ENCODE measurements at places on chromosomes 11 and 22. TPM values are rescaled to one million over a fixed set of nuclear protein-coding genes. Genes with fewer than 3 reads are reported as not detected.
A peak's percentile ranks its signal among the peaks of the same experiment; 100 is the strongest.

DNA sequence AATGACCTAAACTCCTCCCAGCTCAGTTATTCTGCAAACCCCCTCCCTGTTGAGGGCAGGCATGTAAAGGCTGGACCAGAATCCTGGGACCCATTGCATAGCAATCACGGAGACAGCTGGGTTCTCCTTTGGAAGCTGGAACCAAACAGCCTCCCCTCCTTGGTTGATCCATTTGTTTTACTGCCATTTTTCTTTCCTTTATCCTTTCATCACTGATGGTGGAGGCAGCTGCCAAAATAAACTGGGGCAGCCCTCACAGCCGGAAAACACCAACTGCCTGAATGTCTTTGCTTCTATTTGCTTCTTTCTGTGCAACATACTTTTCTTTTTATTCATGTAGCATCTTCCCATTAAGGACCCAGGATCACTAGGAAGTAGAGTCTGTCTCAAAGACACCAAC, 150.0 kb upstream of the SYT13 start:
- no peak overlapping the region for H3K4me3 ChIP-seq
- peaks cover 3% of the 10 kb centered on the region for H3K27me3 ChIP-seq
- peaks cover 10% of the 10 kb centered on the region for H3K4me1 ChIP-seq
- peaks cover 7% of the 10 kb centered on the region for H3K36me3 ChIP-seq
- DNase-seq = no peak

DNA sequence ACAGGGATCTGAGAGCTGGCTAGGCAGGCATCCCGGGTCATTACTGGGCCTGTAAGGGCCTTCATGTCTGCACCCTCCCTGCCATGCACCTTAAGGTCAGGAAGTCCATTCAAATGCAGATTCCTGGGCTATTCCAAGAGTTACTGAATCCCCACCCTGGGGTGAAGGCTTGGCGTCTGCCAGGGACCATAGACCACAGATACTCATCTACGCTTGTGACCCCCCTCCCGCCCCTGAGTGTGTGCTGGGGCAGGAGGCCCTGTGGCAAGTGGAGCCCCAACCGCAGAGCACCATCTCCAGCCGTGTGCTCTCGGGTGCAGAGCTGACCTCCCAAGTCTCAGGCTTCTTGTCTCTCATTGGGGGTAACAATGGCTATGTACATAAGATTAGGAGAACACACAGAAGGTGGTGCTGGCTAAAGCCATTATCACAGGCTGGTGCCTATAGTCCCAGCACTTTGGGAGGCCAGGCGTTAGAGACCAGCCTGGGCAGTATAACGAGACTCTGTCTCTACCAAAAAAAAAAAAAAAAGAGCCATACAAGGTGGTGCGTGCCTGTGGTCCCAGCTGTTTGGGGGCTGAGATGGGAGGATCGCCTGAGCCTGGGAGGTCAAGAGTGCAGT, 19.1 kb upstream of the KCNQ1OT1 start:
- peaks cover 96% of the 10 kb centered on the region for H3K27me3 ChIP-seq
- no peak overlapping the region for H3K4me3 ChIP-seq
- DNase-seq = no peak

- H3K4me3 ChIP-seq = no peak overlapping the region
- peaks cover 13% of the 10 kb centered on the region for H3K36me3 ChIP-seq
- no peak overlapping the region for H3K27ac ChIP-seq
- H3K27me3 ChIP-seq = peaks cover 13% of the 10 kb centered on the region
- H3K4me1 ChIP-seq = peaks cover 55% of the 10 kb centered on the region
Observed at GRCh38 chr11:64728757-64729365, 5.9 kb upstream of the NRXN2 start.

DNA sequence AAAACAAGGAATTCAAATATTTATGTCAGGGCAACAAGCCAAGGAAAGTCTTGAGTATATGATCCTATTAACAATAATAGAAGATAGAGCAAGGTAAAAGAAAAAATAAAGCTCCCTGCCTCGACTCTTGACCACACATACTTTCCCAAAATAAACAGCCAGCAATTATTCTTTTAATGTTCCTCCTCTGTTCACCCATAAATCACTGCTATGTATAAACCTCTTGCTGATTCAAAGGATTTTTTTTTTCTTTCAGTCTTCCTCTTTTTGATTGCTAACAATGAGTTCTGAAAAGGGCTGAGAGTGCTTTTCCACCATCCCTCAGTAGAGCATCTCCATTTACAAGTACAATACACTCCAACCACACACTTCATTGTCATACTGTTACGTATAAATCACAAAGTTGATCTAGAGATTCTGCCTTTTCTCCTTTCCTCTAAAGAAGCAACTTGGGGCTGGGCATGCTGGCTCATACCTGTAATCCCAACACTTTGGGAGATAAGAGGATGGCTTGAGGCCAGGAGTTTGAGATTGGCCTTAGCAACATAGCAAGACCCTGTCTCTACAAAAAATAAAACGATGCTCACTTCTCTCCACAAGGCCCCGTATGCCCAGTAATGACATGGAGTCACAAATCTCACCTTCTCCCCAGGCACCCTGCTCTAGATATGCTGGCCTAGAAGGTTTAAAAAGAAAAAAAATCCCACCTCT, 24.0 kb downstream of the RAB30 start:
- no peak overlapping the region for H3K4me3 ChIP-seq
- H3K27me3 ChIP-seq = no peaks in the 10 kb centered on the region
- DNase-seq = no peak
- H3K27ac ChIP-seq = no peak overlapping the region
- H3K4me1 ChIP-seq = peaks cover 21% of the 10 kb centered on the region

DNA sequence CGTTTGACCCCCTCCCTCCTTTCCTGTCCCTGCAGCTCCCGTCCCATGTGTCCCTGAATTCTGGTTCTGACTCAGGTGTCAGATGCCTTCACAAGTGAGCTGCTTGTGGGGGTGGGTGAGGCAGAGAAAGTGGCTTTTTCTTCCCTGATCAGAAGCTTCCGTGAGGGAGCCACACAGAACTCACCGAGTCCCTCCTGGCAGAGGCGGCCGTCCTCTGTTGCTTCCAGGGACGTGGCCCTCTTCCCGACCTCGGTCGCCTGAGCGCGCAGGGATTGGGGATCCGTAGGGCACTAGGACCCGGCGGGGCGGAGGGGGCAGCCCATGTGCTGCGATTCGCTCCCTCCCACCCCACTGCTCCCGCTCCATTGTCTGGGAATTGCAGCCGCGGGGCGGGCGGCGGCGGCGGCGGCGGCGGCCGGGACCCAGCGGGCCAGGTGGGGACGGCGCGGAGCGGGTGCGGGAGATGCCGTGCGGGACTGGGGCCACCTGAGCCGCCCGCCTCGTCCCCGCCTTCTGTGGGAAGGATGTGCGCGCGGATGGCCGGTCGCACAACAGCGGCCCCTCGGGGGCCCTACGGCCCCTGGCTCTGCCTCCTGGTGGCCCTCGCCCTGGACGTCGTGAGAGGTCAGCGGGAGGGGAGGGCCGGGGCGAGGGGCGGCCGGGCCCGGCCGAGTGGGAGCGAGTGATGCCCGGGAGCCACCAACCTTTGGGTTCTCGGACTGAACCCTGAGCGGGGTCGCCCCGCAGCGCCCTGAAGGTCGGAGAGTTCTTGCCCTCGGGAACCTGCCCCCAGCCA, at the start of gene TMEM132A:
TSS of gene TMEM132A (plus strand) at position 351 of the 796 bp plus-strand sequence. CDS start at position 525, 174 bp downstream.
- no peak within 1 kb of the TSS for H3K27ac ChIP-seq
- H3K4me3 ChIP-seq = peak within 1 kb of the TSS; percentile 88
- peaks cover 16% of the 10 kb centered on the region for H3K36me3 ChIP-seq
- peaks cover 20% of the 10 kb centered on the region for H3K4me1 ChIP-seq
- H3K27me3 ChIP-seq = no peaks in the 10 kb centered on the region

DNA sequence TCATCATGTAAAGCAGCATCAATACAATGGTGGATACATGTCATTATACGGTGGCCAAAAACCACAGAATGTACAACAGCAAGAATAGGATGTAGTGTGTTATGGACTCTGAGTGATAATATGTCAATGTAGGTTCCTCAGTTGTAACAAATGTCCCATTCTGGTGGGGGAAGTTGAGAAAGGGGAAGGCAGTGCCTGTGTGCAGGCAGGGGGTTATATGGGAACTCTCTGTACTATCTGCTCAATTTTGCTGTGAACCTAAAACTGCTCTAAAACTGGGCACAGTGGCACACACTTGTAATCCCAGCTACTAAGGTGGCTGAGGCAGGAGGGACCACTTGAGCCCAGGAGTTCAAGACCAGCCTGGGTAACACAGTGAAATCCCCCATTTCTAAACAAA, 5.9 kb downstream of the CHKA start:
- DNase-seq = no peak
- H3K4me3 ChIP-seq = no peak overlapping the region
- H3K27me3 ChIP-seq = no peaks in the 10 kb centered on the region
- H3K36me3 ChIP-seq = peaks cover 20% of the 10 kb centered on the region
- H3K27ac ChIP-seq = peak overlapping the region; percentile 80

- no peak for DNase-seq
- H3K27me3 ChIP-seq = no peaks in the 10 kb centered on the region
- no peak overlapping the region for H3K27ac ChIP-seq
- H3K4me3 ChIP-seq = no peak overlapping the region
- H3K4me1 ChIP-seq = peaks cover 14% of the 10 kb centered on the region
Observed at GRCh38 chr11:21480240-21480639, 712.6 kb upstream of the ANO5 start.

GRCh38 chr22:22210375-22210774, 34.2 kb upstream of the VPREB1 start:
- H3K27ac ChIP-seq = no peak overlapping the region
- no peaks in the 10 kb centered on the region for H3K36me3 ChIP-seq
- H3K4me1 ChIP-seq = no peaks in the 10 kb centered on the region
- DNase-seq = no peak
- H3K4me3 ChIP-seq = no peak overlapping the region

OR5AN1 gene
- not detected for total RNA-seq

CCT8L2 gene
- not detected for total RNA-seq

HORMAD2 gene
- total RNA-seq = not detected

UBQLN3 gene
- not detected for total RNA-seq

OAF gene
- total RNA-seq = 5.6 TPM

PATE4 gene
- not detected for total RNA-seq

Measured in WTC11 (cell line).